Activated CD4-positive, alpha-beta T cell treated with anti-CD3 and anti-CD28 coated beads for 36 hours (primary cell): ENCODE measurements at places on chromosomes 16 and 17. TPM values are rescaled to one million over a fixed set of nuclear protein-coding genes. Genes with fewer than 3 reads are reported as not detected.
A peak's percentile ranks its signal among the peaks of the same experiment; 100 is the strongest.

RGS11 gene
- total RNA-seq = 0.11 TPM

HOXB1 gene
- not detected for total RNA-seq

DNA sequence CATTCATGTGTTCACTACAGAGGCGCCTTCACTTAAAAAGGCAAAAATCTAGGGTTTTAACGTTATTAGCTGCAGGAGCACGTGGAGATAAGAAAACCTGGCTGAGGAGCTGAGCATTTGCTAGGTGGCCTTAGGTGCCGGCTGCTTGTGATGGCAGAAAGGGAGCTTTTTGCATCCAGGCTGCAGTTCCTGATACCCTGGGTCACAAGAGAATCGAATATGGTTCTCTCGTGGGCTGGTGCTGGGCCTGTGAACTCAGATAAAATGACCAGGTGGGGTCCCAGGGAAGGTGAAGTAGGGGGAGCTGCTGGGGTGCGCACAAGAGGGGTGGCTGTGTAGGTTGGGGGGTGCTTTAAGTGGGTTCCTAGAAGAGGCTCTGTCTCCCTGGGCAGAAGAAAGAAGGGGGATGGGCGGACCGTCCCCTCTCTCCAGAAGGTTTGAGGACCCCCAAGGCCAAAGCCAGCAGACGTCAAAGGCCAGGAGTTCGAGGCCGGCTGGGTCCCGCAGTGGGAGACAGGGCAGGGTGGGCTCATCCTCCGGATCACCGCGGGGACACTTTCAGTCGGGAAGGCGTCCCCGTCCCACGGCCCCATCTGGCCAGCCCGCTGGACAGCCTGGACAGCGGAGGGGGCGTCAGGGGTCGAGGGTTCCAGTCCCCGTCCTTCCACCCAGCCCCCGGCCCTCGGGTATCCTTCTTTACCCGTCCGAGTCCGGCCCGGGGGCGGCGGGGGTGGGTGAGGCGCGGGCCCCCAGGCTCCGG lies 740 bp upstream of the CMIP start:
- no peak for DNase-seq

DNA sequence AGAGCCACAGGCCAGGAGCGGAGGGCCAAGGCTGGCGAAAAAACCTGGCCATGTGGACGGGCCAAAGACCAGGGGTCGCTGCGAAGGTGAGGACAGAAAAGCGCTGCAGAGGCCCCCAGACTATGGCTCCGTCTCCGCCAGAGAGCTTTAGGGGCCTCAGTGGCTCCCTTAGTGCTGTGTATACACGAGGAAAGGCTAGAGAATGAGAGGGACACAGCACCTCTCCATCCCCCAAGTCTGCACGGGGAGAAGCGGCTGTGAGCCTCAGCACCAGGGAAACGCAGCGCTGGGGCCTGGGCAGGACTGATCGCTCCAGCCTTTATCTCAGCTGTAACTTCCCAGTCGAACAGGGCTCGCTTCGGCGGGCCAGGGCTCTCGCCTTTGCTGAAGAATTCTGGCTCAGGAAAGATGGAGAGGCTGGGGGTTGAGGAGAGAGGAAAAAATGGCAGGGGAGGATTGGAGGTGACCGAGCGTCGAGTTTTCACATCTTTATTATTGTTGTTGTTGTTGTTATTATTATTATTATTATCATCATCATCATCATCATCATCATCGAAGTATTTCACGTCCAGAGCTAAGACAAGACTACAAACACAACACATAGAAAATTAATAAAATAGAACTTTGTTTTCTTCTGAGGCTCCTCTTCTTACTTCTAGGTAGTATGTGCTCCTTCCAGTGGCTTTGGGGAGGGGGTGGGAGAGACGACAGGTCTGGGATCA lies 1.9 kb upstream of the HOXB5 start:
- DNase-seq = no peak

DNA sequence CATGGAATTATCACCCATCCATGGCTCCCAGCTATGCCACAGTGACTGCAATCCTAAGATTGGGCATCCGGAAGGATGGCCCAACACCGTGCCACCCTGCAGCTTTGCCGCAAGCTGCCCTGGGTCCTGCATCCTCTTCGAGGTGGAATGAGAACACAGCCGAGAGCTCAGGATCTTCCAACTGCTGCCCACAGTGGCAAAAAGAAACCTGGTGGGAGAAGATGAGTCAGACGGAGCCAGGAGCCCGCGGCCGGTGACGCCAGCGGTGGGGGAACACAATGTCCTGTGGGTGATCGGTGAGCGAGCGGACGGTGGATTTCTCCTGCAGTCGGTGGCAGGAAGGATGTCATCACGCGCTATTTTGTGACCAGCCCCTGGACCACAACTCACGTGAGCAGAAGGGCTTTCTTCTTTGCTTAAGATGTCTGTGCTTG lies 20.1 kb downstream of the CD7 start:
- DNase-seq = peak; percentile 94

DNA sequence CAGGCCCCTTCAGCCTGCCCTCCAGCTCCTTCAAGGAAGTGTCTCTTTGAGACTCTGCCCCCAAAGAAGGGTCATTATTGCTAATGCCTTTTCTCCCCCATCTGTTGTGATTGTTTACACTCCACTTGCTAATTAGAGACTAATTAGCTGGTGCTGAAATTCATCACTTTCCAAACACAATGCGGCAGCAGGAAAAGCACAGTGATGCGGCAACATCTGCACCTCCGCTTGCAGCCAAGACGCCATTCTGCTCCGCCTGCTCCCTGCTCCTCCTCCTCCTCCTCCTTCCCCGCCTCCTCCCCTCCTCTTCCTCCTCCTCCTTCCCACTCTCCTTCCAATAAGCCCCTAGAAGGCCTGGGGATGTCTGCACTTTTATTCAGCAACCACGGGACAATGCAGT lies 110.5 kb downstream of the SDK2 start:
- DNase-seq = no peak

DNA sequence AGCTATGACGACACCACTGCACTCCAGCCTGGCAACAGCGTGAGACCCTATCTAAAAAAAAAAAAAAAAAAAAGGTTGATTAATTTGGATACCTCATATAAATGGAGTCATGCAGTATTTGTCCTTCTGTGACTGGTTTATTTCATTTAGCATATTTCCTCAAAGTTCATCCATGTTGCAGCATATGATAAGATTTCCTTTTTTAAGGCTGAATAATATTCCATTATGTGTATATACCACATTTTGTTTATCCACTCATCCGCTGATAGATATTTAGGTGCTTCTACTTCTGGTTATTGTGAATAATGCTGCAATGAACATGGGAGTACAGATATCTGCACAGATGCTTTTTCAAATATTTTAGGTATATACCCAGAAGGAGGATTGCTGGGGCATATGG lies 43.3 kb upstream of the TMC5 start:
- no peak for DNase-seq

DNA sequence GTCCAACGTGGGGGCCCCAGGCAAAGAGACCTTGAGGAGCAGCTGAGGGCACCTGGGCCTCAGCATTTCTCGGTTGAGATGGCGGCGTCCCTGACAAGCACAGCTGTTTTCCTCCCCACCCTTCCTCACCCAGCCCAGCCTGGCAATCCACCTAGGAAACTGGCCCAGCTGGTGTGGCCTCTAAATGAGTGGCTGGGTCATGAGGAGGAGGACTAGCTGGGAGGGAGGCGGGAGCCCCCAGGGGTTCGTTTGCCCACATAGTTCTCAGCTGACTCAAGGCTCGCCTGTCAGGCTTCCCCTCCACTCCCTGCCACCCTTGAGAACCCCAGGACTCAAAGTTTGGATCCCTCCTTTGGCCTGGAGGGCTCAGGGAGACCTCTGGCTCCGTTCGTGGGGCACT lies 5.9 kb downstream of the RNF222 start:
- no peak for DNase-seq

- DNase-seq = no peak
Observed at GRCh38 chr16:11676799-11677198, 8.5 kb downstream of the SNN start.

- DNase-seq = no peak
Observed at GRCh38 chr17:27323538-27324215, 29.8 kb downstream of the WSB1 start.

- DNase-seq = no peak
Observed at GRCh38 chr16:8864480-8865110, 4.2 kb downstream of the CARHSP1 start.
